ENCODE measurements at places on chromosomes 1 and 21.

- DNase-seq: peak; percentile 67
Measured at GRCh38 chr21:26140164-26140579, 30.4 kb downstream of the APP start.

- peak; percentile 90 for DNase-seq
Measured at GRCh38 chr1:229596925-229597699, 28.8 kb downstream of the TAF5L start.

- DNase-seq: no peak
Measured at GRCh38 chr1:235952950-235953615, 86.4 kb upstream of the LYST start.

GRCh38 chr1:87000460-87000859 is 86.0 kb downstream of the HS2ST1 start:
- no peak for DNase-seq

DNA sequence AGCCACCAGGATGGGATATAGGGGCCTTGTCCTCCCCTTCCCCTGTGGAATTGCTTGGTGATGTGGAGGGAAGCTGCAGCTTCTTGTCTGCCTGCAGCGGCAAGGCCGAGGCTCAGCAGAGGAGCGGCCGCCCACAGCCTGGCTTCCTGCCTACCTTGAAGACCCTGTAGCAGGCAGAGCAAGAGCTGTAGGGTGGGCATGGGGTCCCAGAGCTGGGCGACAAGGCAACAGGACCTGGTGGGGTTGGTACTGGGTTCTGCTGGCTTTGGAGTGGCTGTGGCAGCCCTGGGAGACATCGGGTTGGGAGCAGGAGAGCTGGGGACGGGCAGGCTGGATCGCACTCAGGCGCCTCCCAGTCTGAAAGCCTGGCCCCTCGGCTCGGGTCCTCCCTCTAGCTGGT is 5.7 kb upstream of the GPR153 start:
- no peak for DNase-seq

- no peak for DNase-seq
Measured at GRCh38 chr1:1328254-1328653, 2.8 kb upstream of the TAS1R3 start.

- no peak for DNase-seq
Measured at GRCh38 chr1:17616731-17617279, 77.3 kb downstream of the ARHGEF10L start.

GRCh38 chr1:245160741-245161400 is 6.1 kb downstream of the KIF26B start:
- DNase-seq: no peak

- DNase-seq: no peak
Measured at GRCh38 chr21:44614161-44614631, 2.3 kb downstream of the KRTAP10-8 start.

DNA sequence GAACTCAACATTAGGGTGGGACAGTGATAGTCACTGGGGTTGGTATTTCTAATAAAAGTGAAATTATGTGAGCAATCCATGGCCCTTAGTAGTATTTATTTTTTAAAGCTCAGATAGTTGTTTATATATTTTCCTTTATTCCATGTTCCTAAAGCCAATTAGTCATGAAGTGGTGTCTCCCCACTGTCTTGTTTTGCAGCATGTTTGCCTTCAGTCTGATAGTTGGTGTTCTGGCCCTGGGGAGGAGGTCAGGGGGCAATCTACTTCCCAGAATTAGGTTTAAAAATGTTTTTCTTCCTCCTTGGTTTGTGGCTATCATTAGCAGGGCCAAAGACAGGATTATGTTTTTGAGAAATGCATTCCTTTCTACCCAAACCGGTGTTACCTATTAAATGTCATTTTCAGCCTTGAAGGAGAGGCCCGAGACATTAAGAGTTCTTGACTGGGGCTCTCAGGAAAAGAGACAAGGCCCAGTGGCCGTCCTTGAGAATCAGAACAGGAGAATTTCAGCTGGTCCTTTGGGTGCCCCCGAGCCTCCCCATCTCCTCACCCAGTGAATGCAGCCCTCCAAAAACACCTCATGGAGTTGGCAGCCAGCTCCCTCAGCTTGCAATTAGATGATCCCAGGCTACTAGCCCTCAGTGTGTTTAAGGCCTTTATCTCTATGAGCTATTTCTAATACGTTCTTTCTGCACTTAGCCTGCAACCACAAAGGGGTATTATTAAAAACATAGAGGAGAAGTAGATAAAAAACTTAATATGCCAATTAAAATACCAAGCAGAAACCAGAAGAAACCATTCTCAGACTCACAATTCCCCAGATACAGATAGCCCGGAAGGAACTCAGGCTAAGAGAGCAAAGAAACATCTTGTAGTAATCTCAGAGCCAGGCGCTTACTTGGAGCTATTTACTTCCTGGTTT is 71.3 kb upstream of the NGF start:
- peak; percentile 69 for DNase-seq

- peak; percentile 59 for DNase-seq
Measured at GRCh38 chr1:247448107-247448791, 9.7 kb downstream of the OR2B11 start.

DNA sequence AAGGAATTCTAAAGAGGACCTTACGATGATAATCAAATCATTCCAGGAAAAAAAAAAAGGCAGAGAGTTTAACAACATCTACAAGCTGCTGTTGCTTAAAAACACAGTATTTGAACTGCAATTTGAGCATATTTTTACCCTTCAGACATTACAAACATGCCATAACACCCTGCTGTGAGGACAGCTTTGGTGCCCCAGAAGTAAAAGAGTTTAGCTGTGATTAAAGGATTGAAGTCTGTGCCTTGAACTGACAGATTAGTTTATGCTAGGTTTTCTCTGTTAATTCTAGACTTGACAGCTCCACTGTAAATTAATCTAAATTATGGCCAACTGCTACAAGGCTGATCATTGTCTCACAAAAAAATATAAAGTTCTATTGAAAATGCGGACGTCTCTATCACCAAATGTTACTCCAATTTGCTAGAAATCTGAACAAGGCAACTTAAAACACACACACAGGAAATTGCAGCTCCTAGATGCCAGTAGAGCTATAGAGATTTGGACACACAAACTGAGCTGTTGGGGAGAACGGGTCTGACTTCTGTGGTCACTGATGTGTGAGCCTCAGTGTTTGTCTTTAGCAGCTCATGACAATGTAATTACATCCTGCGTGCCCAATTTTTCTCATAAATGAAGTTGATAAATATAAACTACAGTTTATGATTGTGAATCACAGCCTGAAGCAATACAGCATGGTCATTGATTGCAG is 217.9 kb downstream of the NTNG1 start:
- no peak for DNase-seq

DNA sequence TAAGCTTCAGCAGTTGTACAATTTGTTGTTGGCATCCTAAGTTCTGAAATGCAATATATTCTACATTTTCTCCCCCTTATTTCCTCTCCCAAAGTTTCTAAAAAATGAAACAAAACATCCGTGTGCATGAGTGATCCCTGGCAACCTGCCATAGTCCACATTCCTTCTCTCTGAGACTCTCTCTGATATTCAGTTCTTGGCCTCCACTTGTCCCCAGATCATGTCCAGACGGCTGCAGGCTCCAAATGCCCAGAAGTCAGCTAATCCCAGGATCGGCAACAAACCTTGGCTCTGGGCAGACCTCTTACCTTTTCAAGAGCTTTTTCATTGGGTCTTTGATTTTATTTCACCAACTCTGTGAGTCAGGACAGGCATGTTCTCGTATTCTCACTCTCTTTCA is 187.8 kb downstream of the ETS2 start:
- DNase-seq: peak; percentile 95

DNA sequence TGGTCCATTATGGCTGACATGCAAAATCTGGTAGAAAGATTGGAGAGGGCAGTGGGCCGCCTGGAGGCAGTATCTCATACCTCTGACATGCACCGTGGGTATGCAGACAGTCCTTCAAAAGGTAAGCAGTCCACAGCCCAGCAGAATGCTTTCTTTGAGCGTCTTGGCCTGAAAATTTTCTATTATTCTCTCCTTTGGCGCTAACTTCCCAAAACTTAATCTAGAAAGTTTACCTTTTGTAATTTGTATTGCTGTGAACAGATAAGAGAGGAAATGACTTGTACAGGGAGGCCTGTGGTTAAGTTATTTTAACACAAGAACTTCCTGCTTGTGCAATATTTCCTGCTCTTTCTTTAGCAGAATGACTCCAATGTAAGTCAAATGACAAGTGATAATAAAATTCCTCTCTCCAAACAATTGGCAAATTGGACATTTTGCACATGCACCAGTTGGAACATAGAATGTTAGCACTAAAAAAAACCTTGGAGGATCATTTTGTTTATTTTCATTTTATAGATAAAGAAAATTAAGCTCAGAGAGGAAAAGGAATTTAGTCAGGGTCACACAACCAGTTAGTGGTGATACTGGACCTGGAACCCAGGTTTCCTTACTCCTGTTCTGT is 18.9 kb downstream of the CAP1 start:
- no peak for DNase-seq

- no peak for DNase-seq
Measured at GRCh38 chr1:233695901-233696300, 82.0 kb downstream of the KCNK1 start.

GRCh38 chr1:26038477-26038876 is 7.4 kb downstream of the SLC30A2 start:
- DNase-seq: no peak

- no peak for DNase-seq
Measured at GRCh38 chr1:245336149-245336983, 181.6 kb downstream of the KIF26B start.

DNA sequence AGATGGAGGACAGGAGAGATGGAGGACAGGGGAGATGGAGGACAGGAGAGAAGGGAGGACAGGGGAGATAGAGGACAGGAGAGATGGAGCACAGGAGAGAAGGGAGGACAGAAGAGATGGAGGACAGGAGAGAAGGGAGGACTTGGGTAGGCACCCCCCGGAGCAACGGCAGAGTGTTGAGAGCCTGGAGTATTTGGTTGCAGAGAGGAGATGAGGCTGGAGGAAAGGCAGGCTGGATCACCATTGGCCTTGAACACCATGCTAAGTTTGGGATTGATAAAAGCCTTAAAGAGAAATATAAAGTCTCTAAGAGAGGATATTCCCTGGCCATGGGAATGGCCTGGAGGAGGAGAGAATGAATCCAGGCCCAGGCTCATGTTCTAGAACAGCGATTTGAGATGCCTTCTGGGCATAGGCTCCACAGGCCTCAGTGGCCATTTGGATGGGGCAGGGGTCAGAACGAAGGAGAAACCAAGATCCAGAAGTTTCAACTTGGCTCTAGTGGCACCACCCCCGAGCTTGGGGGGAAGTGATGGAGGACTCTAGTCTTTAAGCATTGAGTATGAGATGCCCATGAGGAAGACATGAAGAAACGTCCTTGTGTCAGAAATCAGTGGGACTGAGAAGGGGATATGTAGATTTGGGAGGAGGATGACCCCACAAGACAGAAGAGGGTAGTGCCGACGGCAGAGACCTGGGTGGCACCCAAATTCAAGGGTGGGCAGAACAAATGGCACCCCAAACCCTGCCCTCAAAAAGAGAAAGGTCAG is 47.9 kb upstream of the EDN2 start:
- DNase-seq: no peak

GRCh38 chr1:22627331-22627730 is 9.1 kb upstream of the C1QA start:
- no peak for DNase-seq

DNA sequence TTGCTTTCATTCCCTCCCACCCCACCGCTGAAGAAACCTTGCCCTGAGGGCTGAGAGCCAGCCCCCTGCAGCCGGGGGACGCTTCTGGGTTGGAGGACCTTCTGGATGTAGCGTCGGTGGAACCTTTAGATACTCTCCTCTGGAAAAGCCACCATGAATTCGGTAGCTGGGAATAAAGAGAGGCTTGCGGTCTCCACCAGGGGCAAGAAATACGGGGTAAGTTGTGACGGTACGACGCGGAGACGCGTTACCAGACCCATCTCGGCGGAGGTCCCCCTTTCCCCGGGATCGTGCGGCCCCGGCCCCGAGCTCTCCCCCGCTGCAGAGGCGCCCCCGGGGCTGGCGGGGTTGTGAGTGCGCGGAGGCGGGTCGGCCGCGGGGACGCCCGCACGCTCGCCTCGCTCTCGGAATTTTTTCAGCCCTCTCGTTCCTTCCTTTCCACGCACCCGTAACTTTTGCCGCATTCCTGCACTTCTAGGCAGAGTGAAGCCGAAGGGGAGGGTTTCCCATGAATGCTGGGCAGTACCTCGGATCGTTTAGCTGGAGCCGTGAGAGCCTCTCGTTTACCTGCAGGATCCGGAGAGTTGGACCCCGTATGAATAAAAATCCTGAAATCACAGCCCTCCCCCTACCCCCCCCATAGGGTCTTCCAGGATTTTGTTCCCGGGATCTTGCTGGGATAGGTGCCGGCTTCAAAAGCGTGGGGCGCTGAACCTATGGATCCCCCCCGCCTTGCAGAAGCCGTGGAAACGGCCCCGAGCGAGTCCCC is 671 bp downstream of the KIF26B start:
- DNase-seq: peak; percentile 31

GRCh38 chr1:26752519-26752918 is 35.2 kb upstream of the PIGV start:
- DNase-seq: no peak
